ENCODE measurements at places on chromosomes 7 and 10.

DNA sequence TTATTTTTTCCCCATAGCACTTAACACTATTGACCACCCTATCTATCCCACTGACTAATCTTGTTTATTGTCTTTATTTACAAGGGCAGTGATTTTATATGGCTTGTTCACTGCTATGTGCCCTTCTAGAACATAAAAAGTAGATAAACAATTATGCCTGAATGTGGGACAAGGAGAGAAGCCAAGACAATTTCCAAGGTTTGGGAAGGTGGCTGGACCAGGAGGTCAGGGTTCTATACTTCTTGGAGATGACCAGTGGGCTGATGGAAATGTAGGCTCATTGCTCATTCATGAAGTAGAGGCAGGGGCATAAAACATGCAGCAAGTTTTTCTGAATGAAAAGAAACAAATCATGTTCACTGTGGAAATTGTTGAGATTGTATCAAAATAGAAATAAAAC, 11.5 kb downstream of the IGFBP3 start:
- no peak for DNase-seq

DNA sequence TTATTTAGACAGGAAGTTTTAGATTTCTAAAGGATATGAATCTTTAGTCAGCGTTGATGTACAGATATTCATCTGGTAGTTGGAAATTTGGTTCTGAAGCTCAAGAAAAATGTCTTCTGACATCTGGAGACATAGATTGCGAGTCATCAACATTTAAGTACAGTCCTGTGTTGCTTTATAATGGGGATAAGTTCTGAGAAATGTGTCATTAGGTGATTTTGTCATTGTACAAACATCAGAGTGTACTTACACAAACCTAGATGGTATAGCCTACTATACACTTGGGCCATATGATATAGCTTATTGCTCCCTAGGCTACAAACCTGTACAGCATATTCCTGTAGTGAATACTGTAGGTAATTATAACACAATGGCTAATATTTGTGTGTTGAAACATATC, 49.6 kb upstream of the UBN2 start:
- DNase-seq = no peak

- no peak for DNase-seq
These were observed 423.5 kb upstream of the IGFBP3 start for GRCh38 chr7:46344533-46344932.

- DNase-seq = no peak
These were observed 108.8 kb downstream of the ADAM22 start for GRCh38 chr7:88042803-88043202.

DNA sequence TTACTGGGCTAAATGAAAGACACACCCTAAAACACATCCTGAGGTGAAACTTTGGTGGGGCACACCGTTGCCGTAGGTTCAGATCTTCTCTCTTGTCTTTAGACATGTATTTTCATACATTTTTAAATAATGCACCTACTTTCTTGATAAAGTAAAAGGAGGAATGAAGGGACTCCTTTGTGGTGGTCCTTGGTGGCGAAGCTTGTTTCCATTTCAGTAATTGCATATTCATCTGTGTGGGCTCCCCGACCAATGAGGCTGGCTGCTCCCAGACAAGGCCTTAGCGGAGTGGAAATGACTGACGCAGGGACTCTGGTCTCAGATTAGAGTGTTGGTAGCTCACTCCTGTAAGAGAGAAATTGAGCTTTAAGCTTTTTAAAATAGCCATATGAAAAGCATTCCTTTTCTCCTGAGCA, 815 bp downstream of the CCSER2 start:
- peak; percentile 43 for DNase-seq

DNA sequence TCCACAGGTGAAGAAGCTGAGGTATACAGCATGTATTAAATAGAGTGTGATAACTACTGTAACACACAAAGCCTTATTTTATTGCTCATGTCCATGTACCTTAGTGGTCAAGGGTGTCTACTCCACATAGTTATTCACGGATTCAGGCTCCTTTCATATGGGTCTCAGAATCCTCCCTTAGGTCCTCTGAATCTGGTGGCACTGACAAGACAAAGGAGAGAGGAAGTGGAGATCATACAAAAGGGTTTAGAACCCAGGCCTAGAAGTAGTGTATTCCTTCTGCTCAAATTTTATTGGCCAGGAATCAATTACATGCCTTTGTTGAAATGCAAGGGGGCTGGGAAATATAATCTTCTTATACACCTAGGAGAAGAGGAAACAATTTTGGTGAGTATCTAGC, 164.6 kb downstream of the PTEN start:
- no peak for DNase-seq

DNA sequence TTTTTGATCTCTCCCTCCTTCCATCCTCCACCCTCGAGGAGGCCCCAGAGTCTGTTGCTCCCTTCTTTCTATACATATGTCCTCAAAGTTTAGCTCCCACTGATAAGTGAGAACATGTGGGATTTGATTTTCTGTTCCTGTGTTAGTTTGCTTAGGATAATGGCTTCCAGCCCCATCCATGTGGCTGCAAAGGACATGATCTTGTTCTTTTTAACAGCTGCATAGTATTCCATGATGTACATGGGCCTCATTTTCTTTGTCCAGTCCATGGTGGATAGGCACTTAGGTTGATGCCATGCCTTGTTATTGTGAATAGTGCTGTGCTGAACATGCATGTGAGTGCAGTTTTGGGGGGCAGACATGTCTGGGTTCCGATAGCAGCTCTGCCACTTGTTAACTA, 51.4 kb downstream of the GATA3 start:
- no peak for DNase-seq

DNA sequence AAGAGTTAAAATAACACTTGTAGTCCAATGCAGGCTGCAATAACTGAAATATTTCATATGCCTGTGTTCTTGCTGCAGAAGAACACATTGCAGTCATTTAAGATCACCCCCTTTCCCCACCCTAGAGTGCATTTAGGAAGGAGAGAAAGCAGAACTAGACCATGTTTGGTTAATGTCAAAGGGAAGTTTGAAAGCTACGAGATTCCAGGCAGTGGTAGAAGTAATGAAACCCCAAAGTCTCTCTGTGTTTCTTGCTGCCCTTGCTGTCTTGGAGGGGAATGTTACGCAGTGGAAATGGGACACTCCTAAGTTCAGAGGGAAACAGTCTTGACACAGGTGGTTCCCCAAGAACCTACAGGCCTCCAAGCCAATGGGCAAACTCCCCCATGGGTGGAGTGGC, 242.9 kb downstream of the PTEN start:
- no peak for DNase-seq

DNA sequence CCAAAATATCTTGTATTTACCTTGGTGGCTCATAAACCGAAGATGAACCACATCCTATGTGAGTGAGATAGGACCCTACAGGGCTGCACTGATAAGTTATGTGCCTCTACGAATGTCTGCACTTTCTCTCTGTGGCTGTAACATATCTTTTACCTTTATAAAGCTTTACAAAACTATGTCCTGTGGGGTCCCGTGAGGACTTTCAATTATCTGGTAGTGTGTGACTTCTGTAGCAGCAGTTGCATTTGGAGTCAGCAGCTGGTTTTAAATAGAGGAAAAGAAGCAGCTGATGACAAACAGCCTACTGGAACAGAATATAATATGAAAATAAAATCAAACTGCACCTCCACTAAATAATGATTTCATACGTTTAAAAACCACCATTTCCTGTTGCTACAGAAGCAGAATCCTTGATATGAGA, 222.4 kb upstream of the GNAI1 start:
- no peak for DNase-seq

DNA sequence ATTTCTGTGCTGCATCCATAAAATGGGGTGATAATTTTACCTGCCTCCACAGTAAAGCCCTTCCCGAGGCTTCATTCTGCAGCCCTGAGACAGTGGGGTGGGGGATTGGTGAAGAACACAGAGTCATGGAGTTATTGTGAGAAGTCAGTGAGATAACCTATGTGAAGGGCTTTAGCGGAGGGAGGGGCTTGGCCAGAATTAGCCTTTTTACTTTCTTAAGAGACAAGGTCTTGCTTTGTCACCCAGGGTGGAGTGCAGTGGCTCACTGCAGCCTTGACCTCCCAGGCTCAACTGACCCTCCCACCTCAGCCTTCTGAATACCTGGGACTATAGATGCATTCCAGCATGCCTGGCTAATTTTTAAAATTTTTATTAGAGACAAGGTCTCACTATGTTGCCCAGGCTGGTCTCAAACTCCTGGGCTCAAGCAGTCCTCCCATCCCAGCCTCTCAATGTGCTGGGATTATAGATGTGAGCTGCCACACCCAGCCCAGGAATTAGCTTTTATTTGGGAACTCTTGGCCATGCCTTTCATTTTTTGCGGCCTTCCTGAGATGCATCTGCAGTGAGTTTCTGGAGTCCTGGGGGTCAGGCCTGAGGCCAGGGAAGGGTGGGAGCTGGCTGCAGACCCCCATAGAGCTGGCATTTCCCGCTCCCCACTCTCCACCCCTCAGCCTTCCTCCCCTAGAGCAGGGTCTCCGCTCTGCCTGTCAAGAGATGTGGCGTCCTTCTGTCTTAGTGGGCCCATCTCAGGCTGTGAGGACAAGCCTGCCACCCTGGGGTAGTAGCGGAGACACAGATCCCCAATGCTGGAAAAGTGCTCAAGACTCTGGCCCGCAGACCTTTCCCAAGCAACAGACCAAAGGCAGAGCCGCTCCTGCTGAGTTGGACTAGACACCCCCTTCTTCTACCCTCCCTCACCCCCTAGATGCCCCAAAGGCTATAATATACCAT, 77.0 kb downstream of the ZMIZ1 start:
- DNase-seq = no peak

GRCh38 chr10:37856881-37857286, 526 bp downstream of the ZNF248 start:
- peak; percentile 30 for DNase-seq

DNA sequence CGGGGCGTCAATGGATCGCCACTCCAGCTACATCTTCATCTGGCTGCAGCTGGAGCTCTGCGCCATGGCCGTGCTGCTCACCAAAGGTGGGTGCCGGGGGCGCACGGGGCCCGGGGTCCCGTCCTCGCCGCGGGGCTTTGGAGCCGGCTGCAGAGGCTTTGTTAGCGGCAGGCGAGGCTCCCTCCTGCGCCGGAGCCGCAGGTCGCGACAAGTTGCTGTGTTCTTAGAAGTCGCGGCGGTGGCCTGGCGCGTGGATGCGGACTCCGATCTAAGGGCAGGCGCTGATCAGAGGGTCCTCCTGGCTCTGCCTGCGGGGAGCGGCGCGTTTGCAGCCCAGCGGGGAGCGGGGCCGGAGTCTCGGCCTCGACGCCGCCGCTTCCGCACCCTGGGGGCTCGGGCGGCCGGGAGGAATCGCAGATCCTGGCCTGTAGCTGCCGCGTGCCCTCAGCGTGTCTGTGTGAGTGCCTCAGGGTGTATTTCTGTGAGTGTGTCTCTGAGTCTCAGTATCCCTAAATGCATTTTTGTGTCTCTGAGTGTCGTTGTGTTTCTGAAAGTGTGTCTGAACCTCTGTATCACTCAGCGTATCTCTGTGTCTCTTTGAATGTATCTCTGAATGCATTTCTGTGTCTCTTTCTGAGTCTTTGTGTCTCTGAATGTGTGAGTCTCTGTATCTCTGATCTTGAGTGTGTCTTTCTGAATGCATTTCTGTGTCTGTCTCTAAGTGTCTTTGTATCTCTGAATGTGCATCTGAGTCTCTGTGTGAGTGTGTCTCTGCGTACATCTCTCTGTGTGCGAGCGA, 766 bp downstream of the BAMBI start:
- DNase-seq = peak; percentile 14

- no peak for DNase-seq
These were observed 58.4 kb downstream of the MAPK8 start for GRCh38 chr10:48364659-48365405.

DNA sequence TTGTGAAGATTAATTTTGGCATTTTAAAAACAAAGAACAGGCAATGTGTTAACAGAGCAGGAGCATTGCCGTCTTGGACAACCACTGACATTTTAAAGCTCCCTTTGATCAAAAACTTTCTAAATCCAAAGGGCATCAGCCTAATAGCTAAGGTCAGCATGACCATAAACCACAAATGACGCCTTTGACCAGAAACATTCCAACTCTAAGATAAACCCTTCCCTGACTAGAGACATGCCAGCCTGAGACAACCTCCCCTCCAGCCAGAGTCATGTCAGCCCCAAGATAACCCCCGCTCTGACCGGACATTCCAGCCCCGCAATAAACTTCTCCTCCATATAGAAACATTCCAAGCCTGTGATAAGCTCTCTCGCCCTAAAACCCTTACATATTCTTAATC, 949.4 kb upstream of the POT1 start:
- peak; percentile 39 for DNase-seq
